ENCODE measurements at places on chromosomes 4 and X. TPM values are rescaled to one million over a fixed set of nuclear protein-coding genes. Genes with fewer than 3 reads are reported as not detected.
A peak's percentile ranks its signal among the peaks of the same experiment; 100 is the strongest.

DNA sequence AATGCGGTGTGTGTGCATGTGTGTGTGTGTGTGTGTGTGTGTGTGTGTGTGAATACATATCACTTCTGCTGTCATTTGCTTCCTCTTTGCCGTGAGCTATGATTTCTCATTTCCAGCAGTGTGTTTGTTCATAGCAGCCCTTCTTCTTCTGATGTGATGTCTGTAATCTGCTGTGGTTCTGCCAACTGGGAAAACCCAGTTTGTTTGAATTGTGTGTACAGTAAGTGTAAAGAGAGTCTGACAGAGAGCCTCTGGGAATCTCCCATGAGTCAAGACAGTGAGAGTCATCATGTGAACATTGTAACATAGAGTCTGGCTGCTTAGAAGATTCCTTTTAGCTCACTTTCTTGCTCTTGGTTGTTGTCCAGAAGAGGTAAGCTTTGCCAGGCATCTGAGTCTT, 8.4 kb upstream of the NWD2 start:
- DNase-seq, result no peak

GRCh38 chrX:4373791-4374190, 660.3 kb upstream of the PRKX start:
- no peak for DNase-seq

DNA sequence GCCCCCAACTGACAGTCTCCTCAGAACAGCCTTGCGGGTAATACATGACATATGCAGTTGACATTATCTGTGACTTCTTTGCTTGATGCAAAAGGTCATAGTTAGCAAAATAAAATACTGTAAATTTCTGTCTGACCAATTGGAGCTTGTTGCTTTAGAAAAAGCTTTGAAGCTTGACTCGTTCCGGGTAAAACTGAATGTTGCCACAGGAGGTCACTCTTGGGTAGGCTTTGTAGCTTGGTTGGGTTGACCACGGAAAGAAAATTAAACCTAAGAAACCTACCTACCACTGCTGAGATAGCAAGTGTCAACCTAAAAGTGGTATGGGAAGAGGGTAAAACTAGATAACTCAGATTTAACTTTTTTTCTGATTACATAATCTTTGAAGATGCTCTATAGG, 23.2 kb downstream of the PRPS2 start:
- peak; percentile 59 for DNase-seq

Gene GPR34
- 0.09 TPM for polyA plus RNA-seq
